Tibial nerve (tissue), 4 donors: ENCODE measurements at places on chromosomes 4 and X. TPM values are rescaled to one million over a fixed set of nuclear protein-coding genes. Genes with fewer than 3 reads are reported as not detected.

GRCh38 chr4:83110223-83110945 lies 4.1 kb downstream of the PLAC8 start:
- no peaks in the 10 kb centered on the region for H3K4me1 ChIP-seq
- H3K4me3 ChIP-seq, result peak overlapping the region; percentile 65
- H3K36me3 ChIP-seq, result no peaks in the 10 kb centered on the region
- DNase-seq, result peak; percentile 65

GRCh38 chr4:118758293-118758692 lies 73.1 kb downstream of the METTL14 start:
- no peak for DNase-seq
- H3K4me3 ChIP-seq, result no peak overlapping the region
- H3K4me1 ChIP-seq, result peaks cover 26% of the 10 kb centered on the region
- H3K27me3 ChIP-seq, result no peaks in the 10 kb centered on the region
- H3K27ac ChIP-seq, result no peak overlapping the region
- peaks cover 7% of the 10 kb centered on the region for H3K36me3 ChIP-seq

SPOCK3 gene
- total RNA-seq, result 1.5 TPM

LRAT gene
- total RNA-seq, result 1.1 TPM

- peak within 1 kb of the TSS; percentile 61 for H3K27ac ChIP-seq
- no peak for DNase-seq
- H3K36me3 ChIP-seq, result no peaks in the 10 kb centered on the region
- peak within 1 kb of the TSS; percentile 33 for H3K4me3 ChIP-seq
- no peaks in the 10 kb centered on the region for H3K4me1 ChIP-seq
Observed at GRCh38 chrX:153903991-153904957, at the start of gene AVPR2. TSS of gene AVPR2 (plus strand) at chrX:153904673. CDS start at chrX:153905146, 473 bp downstream.

- H3K27me3 ChIP-seq, result no peaks in the 10 kb centered on the region
- H3K4me1 ChIP-seq, result no peaks in the 10 kb centered on the region
- no peak for DNase-seq
- no peak overlapping the region for H3K4me3 ChIP-seq
Observed at GRCh38 chrX:26889574-26889973, 573.6 kb downstream of the PPP4R3C start.

- no peak overlapping the region for H3K27ac ChIP-seq
- no peak overlapping the region for H3K4me3 ChIP-seq
- H3K4me1 ChIP-seq, result peaks cover 28% of the 10 kb centered on the region
- H3K36me3 ChIP-seq, result no peaks in the 10 kb centered on the region
- no peak for DNase-seq
Observed at GRCh38 chr4:85756938-85757337, 282.0 kb downstream of the ARHGAP24 start.

ASMTL gene
- 46.5 TPM for total RNA-seq

TBX22 gene
- not detected for total RNA-seq

CENPVL2 gene
- total RNA-seq, result not detected

DNA sequence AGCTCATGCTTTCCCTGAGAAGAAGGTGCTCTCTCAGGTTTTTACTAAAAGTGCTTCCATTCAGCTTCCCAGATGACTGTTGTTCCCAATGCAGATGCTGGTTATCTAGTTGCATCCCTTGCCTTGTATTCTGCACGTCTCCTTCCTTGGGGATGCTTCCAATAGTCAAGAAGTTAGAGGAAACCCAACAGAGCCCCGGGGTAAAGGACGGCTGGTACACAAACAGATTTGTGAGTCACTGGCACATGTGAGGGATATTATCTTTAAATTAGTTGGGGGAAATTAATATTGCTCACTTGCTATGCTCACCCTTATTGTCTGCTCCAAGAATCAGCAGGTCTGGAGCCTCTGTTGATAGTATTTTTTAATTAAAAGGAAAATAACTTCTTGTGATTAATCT lies 465.2 kb upstream of the BOD1L1 start:
- H3K27me3 ChIP-seq, result no peaks in the 10 kb centered on the region
- H3K36me3 ChIP-seq, result no peaks in the 10 kb centered on the region
- DNase-seq, result no peak
- no peaks in the 10 kb centered on the region for H3K4me1 ChIP-seq
- no peak overlapping the region for H3K4me3 ChIP-seq

DNA sequence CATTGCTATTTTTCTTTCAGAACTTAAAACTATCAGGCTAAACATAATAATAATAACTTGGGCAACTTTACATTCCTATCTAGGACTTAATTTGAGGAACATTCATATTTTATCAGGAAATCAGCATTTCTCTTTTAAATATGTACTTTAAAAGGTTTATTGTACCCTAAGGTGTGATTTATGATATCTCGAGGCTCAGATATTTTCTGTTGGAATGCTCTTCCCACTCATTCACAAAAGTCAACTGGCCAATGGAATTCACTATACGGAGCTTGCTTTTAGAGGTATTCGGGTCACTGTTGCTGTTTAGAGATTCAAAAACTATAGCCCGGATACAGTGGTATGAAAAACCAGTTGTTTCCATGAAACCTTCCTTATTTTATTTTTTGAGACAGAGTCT lies 328.3 kb downstream of the GBA3 start:
- DNase-seq, result no peak
- H3K27me3 ChIP-seq, result no peaks in the 10 kb centered on the region
- H3K36me3 ChIP-seq, result no peaks in the 10 kb centered on the region
- no peaks in the 10 kb centered on the region for H3K4me1 ChIP-seq
- H3K4me3 ChIP-seq, result no peak overlapping the region

DNA sequence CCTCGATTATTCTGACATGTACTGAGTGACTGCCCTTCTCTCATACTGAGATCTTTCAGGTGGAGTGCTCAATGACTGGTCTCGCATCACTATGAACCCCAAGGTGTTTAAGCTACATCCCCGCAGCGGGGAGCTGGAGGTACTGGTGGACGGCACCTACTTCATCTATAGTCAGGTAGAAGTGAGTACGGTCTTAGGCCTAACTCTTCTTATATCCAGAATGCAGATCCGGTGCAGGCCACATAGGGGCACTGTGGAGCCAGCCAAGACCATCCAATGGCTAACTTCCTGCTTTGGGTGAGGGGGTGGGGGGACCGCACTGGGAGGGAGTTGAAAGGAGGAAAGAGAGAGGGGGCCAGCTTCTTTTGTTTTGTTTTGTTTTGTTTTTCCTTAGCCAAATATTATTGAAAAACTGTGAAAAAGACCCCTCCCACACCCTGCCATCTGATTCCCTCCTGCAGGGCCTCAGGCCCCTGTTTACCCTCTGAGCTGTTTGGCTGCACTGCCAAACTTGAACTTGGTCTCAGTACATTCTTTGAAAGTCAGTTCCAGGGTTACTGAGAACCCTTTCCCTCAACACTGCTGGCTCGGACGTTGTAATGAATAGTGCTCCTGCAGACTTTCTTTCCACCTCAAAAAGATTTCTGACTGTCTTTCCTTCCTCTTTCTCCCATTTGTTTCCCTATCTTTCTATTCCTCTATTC lies 16.2 kb downstream of the AWAT2 start:
- DNase-seq, result no peak
- H3K27me3 ChIP-seq, result peaks cover 3% of the 10 kb centered on the region
- H3K4me1 ChIP-seq, result no peaks in the 10 kb centered on the region

- no peaks in the 10 kb centered on the region for H3K36me3 ChIP-seq
- no peak for DNase-seq
- no peaks in the 10 kb centered on the region for H3K4me1 ChIP-seq
Observed at GRCh38 chr4:30103455-30103854, 616.7 kb upstream of the PCDH7 start.

DNA sequence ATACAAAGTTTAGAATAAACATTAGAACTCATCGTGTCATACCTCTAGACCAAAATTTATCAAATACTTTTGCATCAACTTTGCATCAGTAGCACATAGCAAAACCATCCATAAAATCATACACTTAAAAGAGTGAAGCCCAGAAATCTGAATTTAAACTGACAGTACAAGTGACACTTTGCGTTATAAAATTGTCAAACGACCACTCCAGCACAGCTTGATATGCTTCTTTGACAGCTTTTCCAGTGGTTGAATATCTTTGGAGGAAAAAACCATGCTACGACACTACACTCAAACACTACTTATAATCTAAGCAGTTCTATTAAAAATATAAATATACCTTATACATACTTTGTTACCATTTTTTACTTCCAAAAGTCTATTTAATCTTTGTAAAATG lies 1644.4 kb downstream of the STIM2 start:
- H3K27ac ChIP-seq, result no peak overlapping the region
- H3K36me3 ChIP-seq, result no peaks in the 10 kb centered on the region
- H3K4me1 ChIP-seq, result no peaks in the 10 kb centered on the region
- no peak for DNase-seq

GRCh38 chr4:7298619-7299009 lies 106.3 kb downstream of the SORCS2 start:
- no peaks in the 10 kb centered on the region for H3K27me3 ChIP-seq
- no peaks in the 10 kb centered on the region for H3K36me3 ChIP-seq
- H3K4me3 ChIP-seq, result no peak overlapping the region

IKBKG gene
- total RNA-seq, result 31.5 TPM

CXCL13 gene
- total RNA-seq, result not detected

GRCh38 chrX:39855748-39856129 lies 242.0 kb downstream of the BCOR start:
- H3K4me3 ChIP-seq, result no peak overlapping the region
- DNase-seq, result no peak
- H3K36me3 ChIP-seq, result no peaks in the 10 kb centered on the region
- H3K4me1 ChIP-seq, result no peaks in the 10 kb centered on the region
- H3K27ac ChIP-seq, result no peak overlapping the region

SMIM31 gene
- total RNA-seq, result not detected

DNA sequence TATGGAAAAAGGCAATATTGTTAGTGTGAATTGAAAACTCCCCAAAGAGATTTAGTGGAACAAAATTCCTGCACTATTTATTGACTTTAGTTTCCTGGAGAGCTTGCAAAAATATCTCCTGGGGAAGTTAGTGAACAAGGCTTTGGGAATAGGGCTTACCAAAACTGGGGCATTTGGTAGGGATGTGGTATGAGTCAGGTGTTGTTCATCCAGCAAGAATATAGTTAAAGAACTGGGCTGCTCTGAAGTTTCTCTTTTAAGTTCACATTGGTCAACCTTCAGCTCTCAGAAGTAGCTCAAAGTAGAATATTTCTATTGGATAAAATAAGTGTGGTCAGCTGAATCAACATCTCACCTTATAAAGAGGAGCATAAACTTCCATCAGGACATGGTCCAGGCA lies 185.0 kb downstream of the CPE start:
- no peak overlapping the region for H3K4me3 ChIP-seq
- no peaks in the 10 kb centered on the region for H3K4me1 ChIP-seq
- H3K27ac ChIP-seq, result no peak overlapping the region

AFM gene
- not detected for total RNA-seq

GRCh38 chrX:123851079-123851478 lies 8.8 kb upstream of the XIAP start:
- no peaks in the 10 kb centered on the region for H3K27me3 ChIP-seq
- no peaks in the 10 kb centered on the region for H3K4me1 ChIP-seq
- no peak for DNase-seq

DNA sequence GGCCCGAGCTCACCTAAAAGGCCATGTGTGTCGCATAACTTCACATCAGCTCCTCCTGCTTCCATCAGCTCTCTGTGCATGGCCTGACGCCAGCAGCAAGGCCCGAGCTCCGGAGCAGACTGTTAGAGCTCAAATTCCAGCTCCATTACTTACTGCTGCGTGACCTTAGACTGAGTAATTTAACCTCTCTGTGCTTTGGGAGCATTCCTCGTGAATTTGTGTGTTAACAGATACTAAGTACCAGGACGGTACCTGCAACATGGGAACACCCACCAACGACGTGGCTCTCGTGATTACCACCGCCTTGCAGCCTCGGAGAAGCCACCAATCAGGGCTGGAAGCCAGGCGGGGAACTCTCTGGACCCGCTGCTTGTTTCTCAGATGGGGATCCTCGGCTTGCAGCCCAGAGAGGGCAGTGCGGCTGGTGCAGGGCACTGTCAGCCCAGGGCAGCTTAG lies 12.9 kb downstream of the LETM1 start:
- H3K4me1 ChIP-seq, result peaks cover 12% of the 10 kb centered on the region
- peaks cover 7% of the 10 kb centered on the region for H3K36me3 ChIP-seq
- H3K27ac ChIP-seq, result peak overlapping the region; percentile 80
- DNase-seq, result peak; percentile 33

DCLK2 gene
- 15.6 TPM for total RNA-seq

- DNase-seq, result no peak
- no peak overlapping the region for H3K4me3 ChIP-seq
- no peaks in the 10 kb centered on the region for H3K27me3 ChIP-seq
- no peaks in the 10 kb centered on the region for H3K36me3 ChIP-seq
Observed at GRCh38 chr4:43049326-43049725, 156.8 kb downstream of the GRXCR1 start.

C1QTNF7 gene
- 6.3 TPM for total RNA-seq

FAM9C gene
- not detected for total RNA-seq

DNA sequence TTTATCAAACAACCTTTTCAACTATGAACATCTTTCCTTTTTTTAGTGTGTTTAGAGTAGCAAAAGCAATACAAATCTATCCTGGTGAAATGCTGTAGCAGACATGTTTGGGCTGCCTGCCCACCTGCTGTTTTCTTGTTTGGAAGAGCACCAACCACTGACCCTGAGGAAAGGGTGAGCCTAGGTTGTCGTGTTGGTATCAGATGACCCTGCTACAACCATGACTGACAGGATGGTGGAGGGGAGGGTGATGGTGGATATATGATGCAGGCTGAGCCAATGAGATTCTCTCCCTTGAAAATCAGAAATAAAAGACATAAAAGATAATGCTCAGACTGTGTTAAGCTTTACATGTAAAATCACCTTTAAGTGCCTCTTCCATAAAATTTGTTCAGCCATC lies 201.2 kb downstream of the NPNT start:
- peaks cover 48% of the 10 kb centered on the region for H3K36me3 ChIP-seq
- no peaks in the 10 kb centered on the region for H3K4me1 ChIP-seq
- DNase-seq, result no peak
- H3K27ac ChIP-seq, result no peak overlapping the region
- H3K4me3 ChIP-seq, result no peak overlapping the region

DNA sequence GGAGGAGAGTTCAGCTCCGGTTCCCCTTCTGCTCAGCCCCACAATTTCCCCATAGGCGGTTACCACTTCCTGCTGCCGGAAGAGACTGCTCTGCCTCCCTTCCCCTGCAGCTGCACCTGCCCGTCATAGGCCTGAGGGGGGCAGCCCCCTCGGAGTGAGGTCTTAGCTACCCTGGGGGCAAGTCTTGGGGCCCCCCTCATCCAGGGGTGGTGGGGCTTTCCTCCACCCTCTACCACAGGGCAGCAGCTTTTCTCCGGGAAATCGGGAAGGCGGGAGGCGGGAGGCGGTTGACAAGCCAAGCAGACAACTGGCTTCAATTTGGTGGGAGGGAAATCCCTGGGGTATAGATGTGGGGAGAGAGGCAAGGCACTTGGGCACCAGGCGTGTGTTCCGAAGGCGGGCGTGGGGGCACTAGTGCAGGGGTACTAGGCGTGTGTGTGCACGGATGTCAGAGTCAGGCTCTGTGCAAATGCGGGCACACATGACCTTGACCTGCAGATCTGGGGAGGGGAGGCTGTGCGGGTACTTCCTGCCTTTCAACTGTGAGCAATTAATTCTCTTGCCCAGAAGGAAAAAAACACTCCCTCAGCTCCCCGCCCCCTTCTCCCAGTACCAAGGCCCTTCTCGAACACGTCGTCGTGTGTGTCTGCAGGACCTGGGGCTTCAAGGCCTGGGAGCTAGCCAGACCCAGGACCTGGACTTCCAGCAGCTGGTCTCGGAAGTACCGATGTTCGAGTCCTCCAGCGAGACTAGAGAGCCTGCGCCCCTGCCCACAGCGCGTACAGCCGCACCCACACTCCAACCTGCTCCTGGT lies 1.0 kb upstream of the ARHGAP4 start:
- peak overlapping the region; percentile 98 for H3K27ac ChIP-seq
- H3K36me3 ChIP-seq, result peaks cover 22% of the 10 kb centered on the region
- H3K4me1 ChIP-seq, result peaks cover 3% of the 10 kb centered on the region
- no peaks in the 10 kb centered on the region for H3K27me3 ChIP-seq
